ENCODE measurements at places on chromosomes 5 and 9.

- DNase-seq, result no peak
Observed at GRCh38 chr5:169273451-169273850, 27.5 kb downstream of the SLIT3 start.

- DNase-seq, result no peak
Observed at GRCh38 chr9:116154976-116155697, 1.5 kb downstream of the PAPPA start.

- no peak for DNase-seq
Observed at GRCh38 chr5:76704131-76704663, 11.7 kb upstream of the F2R start.

- no peak for DNase-seq
Observed at GRCh38 chr9:25681266-25681665, 3.0 kb upstream of the TUSC1 start.

GRCh38 chr5:137735555-137736284, at the start of gene KLHL3:
Gene KLHL3 (minus strand): TSS chr5:137736089. CDS start chr5:137735646, 443 bp downstream.
- peak; percentile 58 for DNase-seq

GRCh38 chr5:134506054-134507039, 19.1 kb upstream of the JADE2 start:
- no peak for DNase-seq

DNA sequence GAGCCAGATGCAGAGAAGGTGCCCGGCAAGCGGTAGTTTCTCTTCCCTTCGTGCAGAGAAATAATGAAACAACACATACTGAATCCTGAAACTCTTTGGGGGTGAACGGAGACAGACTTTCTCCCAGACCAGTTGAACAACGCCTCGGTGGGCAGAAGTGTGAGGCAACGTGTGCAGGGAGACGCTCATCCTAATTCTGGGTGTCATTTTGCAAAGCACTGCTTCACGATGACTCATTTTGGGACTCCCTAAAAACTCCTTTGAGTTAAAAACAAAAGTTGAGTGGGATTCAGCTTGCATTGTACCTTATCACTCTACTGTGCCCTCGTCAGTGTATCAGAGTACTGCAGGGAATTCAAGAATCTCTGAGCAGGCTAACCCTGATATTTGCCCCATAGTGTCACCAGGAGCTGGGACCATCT, 3.5 kb upstream of the NEK6 start:
- no peak for DNase-seq

All from NCI-H2171 (cell line).